ENCODE measurements at places on chromosomes 7 and 10.

GRCh38 chr10:61784354-61785133 is 117.0 kb upstream of the ARID5B start:
- no peaks in the 10 kb centered on the region for H3K36me3 ChIP-seq
- H3K4me1 ChIP-seq, result peaks cover 42% of the 10 kb centered on the region
- no peak overlapping the region for H3K4me3 ChIP-seq
- H3K27ac ChIP-seq, result no peak overlapping the region
- no peaks in the 10 kb centered on the region for H3K27me3 ChIP-seq

DNA sequence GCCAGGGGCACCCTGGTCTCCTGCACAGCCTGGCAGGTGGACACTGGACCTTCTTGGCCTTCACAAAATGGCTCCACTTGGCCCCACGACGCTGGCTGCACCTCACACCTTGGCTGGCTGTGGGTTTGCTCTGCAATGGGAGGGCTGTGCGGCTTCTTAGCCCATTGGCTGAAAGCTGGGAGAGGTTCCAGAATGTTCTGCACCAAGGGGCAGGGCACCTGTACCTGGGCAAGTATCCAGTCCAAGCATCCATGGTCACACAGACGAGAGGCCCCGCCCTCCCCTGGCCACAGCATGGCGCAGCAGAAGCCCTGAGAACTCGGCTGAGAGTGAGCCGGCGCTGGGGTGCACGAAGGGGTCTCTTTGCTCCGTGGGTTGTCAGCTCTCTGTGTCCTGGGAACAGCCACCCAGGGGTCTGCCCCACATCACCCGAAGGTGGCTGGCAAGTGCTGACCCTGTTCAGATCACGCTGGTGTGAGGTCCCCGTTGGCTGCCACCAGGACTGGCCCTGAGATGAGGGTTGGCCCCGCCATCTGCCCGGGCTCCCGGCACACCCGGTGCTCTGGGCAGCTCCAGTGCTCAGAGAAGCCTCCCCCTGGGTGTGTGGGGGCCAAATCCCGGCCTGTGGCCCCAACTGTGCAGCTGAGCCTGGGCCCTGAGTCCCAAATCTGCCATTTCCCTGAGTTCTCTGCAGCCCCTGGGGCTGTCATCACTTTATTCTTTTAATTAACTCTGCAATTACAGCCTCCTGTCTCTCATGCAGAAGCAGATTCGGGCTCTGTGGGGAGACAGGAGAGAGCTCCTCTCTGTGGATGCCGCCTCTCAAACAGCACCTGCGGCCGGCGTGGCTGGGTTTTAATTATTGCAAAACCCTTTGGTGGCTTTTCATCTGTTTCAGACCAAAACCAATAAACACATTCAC is 19.4 kb upstream of the ADGRA1 start:
- H3K27ac ChIP-seq, result no peak overlapping the region
- H3K36me3 ChIP-seq, result no peaks in the 10 kb centered on the region
- no peak for DNase-seq
- H3K4me1 ChIP-seq, result no peaks in the 10 kb centered on the region

GRCh38 chr10:1212571-1213141 is 156.5 kb downstream of the WDR37 start:
- H3K27me3 ChIP-seq, result no peaks in the 10 kb centered on the region
- H3K4me3 ChIP-seq, result no peak overlapping the region
- H3K36me3 ChIP-seq, result no peaks in the 10 kb centered on the region
- no peak for DNase-seq

DNA sequence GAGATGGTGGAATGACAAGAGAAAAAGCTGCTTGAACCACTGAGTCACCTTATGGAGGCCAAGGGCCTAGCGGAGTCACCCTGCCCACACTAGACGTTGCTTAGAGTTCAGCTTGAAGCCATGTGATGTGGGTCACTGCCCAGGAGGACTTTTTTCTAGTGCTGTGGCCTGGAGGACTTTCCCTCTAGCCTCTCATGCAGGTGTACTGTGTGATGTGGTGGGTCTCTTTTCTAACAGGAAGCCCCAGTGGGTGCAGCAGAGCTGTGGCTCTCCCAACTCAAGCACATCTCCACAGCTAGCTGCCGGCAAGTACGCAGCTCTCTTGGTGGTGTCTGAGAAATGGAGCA is 13.6 kb downstream of the POR start:
- no peaks in the 10 kb centered on the region for H3K36me3 ChIP-seq
- no peaks in the 10 kb centered on the region for H3K4me1 ChIP-seq
- no peaks in the 10 kb centered on the region for H3K27me3 ChIP-seq
- H3K27ac ChIP-seq, result no peak overlapping the region
- no peak overlapping the region for H3K4me3 ChIP-seq
- DNase-seq, result no peak

- H3K27me3 ChIP-seq, result no peaks in the 10 kb centered on the region
- no peak overlapping the region for H3K4me3 ChIP-seq
- DNase-seq, result peak; percentile 89
Observed at GRCh38 chr10:31618541-31619291, 299.7 kb downstream of the ZEB1 start.

DNA sequence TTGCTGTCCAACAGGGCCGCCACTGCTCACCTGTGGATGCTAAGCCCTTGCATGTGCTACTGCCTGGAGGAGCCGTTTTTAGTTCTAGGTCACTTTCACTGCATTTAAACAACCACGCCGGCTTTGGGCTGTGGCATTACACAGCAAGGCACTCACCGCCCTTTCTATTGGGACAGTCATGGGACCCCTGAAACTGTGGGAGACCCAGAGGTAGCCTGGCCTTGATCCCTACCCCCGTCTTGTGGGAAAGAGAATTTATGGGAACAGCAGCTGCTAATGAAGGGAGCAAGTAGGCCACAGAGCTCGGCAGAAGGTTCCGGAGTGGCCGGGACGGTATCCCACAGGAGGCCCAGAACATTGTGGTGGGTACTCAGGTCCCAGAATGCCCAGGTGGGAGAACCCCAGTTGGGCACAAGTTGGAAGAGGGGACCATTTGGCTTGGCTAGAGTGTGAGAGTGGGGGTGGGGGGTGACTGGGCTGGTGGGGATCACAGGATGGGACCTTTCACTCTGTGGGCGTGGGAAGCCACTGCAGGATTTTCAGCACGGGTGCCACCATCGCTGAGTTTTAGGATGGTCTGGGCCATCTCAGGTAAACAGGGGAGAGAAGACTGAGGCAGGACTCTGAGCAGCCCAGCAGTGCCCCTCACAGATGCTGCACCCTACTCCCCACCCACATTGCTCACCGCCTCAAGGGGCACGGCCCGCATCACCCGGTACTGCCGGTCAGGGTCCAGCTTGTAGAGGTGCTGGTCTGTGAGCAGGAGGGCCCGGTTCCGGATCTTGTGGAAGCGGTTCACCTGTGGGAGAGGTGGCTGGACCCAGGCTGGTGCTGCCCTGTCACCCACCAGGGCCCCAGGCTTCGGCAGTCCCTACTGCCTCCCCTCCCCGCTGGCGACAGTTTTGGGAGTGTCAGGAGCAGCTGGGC is 15.2 kb downstream of the MYO1G start:
- H3K4me3 ChIP-seq, result no peak overlapping the region
- no peak for DNase-seq
- H3K4me1 ChIP-seq, result no peaks in the 10 kb centered on the region
- no peaks in the 10 kb centered on the region for H3K36me3 ChIP-seq
- H3K27me3 ChIP-seq, result no peaks in the 10 kb centered on the region
- H3K27ac ChIP-seq, result no peak overlapping the region

- H3K36me3 ChIP-seq, result no peaks in the 10 kb centered on the region
- DNase-seq, result peak; percentile 66
- H3K4me3 ChIP-seq, result no peak overlapping the region
Observed at GRCh38 chr10:87860156-87860795, 3.1 kb downstream of the KLLN start.

GRCh38 chr7:149753375-149754233 is 19.8 kb downstream of the ZNF467 start:
- H3K27ac ChIP-seq, result no peak overlapping the region
- DNase-seq, result peak; percentile 63
- H3K4me3 ChIP-seq, result no peak overlapping the region
- H3K4me1 ChIP-seq, result no peaks in the 10 kb centered on the region
- no peaks in the 10 kb centered on the region for H3K36me3 ChIP-seq
- no peaks in the 10 kb centered on the region for H3K27me3 ChIP-seq

- no peaks in the 10 kb centered on the region for H3K27me3 ChIP-seq
- no peaks in the 10 kb centered on the region for H3K36me3 ChIP-seq
- no peak overlapping the region for H3K4me3 ChIP-seq
- DNase-seq, result no peak
Observed at GRCh38 chr7:114243646-114244045, 171.0 kb upstream of the FOXP2 start.

DNA sequence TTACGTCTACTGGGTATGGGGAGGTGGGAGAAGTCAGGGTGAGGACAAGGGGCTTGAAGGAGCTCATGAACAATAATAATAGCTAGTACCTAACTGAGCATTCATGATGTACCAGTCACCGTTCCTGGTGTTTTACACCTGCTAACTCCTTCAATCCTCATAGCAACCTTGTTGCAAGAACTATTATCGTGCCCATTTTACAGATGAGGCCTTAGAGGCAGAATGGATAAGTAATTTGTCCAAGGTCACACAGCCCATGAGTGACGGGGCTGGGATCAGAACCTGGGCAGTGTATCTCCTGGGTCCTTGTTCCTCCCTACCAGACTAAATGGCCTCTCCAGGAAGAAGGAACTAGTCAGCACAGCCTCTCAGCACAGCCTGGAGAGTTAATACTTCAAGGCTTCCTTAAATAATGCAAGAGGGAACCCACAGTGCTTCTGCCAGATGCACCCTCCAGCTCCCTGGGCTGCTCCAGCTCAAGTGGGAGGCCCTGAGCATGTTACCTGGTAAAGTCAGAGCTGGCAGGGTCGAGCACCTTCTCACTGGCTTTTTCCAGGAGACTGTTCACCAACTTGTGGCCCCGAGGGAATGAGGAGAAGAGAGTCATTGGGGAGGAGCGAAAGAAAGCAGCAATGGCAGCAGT is 28.8 kb downstream of the RRP12 start:
- DNase-seq, result no peak
- no peaks in the 10 kb centered on the region for H3K4me1 ChIP-seq
- H3K36me3 ChIP-seq, result no peaks in the 10 kb centered on the region
- H3K4me3 ChIP-seq, result no peak overlapping the region
- no peaks in the 10 kb centered on the region for H3K27me3 ChIP-seq
